ENCODE measurements at places on chromosomes 13 and 19.
A peak's percentile ranks its signal among the peaks of the same experiment; 100 is the strongest.

DNA sequence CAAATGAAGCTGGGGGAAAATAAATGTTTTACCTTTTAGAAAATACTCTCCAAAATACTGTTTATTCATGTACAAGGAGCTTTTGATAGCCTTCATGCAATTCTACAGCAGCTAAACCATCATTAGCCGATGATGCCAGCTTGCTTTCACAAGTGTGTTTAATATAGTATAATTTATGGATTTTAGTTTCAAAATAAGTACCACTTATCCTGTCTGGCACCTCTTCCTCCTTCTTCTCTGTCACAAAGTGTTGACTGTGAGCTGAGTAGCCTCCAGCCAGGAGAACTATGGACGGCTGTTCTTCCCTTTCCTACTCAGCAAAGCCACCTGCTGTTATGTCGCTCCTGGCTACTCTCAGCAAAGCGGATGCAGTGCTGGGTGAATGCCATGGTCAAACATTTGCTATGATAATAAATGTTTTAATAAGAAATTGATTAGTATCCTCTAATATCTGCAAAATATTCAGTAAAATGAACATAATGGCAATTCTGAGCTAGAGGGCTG is 238.2 kb downstream of the LIG4 start:
- no peak for DNase-seq

DNA sequence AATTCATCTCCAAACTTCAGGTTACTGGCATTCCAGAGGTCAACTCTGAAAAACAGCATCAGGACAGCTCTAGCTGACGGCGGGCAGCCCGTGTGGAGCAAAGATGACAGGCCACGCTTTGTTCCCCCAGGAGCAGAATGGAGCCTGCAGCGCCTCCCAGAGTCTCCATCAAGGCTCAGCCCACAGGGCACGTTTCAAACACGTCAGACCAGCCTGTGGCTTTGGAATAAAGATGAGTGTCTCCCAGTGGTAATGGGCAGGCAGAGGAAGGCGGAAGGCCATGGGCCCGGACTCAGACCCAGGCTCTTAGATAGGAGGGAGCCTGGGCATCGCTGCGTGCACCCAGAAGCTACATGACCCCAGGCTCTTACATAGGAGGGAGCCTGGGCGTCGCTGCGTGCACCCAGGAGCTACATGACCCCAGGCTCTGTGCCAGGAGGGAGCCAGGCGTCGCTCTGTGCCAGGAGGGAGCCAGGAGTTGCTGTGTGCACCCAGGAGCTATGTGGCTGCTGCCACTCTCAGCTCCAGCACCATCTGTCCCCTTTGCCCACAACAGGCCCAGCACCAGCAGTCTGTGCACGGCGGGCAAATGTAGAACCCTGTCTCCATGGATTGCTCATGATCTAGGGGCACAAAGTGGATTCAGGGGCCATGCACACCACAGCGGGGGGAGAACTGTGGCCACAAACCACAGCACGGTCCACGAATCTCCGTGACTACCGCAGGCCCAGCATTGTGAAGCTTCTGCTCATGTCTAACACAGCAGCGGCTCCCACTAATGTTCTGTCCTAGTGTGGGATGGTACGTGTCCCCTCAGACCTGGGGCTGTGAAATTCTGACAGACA is 47.8 kb upstream of the C13orf46 start:
- peak; percentile 13 for DNase-seq

DNA sequence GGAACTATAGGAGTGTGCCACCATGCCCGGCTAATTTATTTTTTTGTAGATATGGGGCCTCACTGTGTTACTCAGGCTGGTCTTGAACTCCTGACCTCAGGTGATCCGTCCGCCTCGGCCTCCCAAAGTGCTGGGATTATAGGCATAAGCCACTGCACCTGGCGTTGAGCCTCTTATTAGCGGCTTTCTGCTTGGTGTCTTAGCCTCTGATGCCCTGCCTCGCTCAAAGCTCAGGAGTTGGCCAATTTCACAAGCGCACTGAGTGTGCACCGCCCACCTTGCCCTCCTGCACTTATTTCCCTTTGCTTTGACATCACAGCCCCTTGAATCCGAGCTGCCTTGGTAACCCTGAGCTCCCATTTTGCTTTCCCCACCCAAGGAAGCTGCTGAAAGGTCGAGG is 10.1 kb downstream of the YIPF2 start:
- no peak for DNase-seq

GRCh38 chr13:93290503-93290902 is 63.9 kb downstream of the GPC6 start:
- no peak for DNase-seq

DNA sequence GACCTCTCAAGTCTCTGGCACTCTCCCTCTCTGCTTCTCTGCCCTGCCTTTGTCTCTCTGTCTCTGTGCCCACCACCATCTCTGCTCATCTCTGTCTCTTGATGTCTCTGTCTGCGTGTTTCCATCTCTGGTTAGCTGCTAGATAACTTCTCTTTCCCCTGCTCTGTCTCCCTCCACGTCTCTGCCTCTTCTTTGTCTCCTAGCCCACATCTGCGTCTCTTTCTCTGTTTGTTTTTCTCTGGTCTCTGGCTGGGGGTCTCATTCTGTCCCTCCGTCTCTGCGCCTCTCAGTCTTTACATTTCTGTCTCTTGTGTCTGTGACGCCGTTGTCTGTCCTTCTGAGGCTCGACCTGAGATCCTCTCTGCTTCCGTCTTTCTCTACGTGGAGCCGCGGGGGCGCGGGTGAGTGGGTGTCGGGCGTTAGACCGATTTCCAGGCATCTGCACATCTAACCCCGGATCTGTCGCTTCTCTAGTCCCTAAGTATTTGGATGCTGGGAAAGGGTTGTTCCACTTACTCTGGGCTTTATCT is 386 bp downstream of the GIPR start:
- no peak for DNase-seq

DNA sequence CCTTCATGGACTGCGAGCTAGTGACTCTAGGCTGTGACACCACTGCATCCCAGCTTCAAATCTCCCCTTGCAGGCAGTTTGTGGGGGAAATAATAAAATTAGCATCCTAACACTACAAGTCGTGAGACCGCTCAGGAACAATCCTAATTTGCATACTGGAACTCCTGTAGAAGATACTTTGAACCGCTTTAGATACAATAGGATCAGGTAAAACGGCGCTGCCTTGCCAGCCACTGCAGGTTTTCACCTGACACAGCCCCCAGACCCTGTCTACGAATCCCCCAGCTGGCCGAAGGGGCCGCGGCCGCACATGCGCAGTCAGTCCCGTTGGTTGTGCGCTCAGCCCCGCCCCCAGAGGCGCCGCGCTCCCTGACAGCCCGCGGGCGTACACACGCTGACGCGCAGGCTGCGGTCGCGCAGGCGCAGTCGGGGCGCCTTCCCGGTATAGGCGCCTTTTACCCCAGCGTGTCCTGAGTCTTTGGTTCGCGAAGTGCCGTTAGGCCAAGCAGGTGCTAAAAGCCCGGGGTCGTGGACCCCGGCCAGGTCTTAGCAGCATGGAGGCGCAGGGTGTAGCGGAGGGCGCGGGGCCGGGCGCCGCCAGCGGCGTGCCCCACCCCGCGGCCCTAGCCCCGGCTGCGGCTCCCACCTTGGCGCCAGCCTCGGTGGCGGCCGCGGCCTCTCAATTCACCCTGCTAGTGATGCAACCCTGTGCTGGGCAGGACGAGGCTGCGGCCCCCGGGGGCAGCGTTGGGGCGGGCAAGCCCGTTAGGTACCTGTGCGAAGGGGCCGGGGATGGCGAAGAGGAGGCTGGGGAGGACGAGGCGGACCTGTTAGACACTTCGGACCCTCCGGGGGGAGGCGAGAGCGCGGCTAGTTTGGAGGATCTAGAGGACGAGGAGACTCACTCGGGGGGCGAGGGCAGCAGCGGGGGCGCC is at the start of gene RFXAP:
RFXAP (plus strand) TSS at position 419 of the 935 bp plus-strand sequence; CDS start at position 555, 136 bp downstream.
- DNase-seq, result peak; percentile 67

DNA sequence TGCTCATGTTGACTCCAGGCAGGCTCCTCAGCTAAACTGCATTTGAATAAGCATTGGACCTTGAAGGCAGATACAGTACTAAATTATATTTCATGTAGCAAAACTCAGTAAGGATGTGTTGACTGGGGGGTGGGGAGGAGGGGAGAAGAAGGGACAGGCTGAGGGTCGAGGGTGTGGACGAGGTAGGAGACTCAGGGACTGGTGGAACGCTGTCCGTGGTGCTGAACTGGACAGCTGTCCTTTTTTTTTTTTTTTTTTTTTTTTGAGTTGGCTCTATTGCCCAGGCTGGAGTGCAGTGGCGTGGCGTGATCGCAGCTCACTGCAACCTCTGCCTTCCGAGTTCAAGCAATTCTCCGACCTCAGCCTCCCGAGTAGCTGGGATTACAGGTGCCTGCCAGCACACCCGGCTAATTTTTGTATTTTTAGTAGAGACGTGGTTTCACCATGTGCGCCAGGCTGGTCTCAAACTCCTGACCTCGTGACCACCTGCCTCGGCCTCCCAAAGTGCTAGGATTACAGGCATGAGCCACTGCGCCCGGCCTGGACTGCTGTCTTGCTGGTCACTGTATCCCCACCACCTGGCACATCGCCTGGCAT is 33.2 kb upstream of the CASP14 start:
- no peak for DNase-seq

Data from hypothalamus (tissue), 51 donors.